A549 treated with dexamethasone at 1 μM for 4 hours (cell line): ENCODE measurements at places on chromosomes 2 and 18. TPM values are rescaled to one million over a fixed set of nuclear protein-coding genes. Genes with fewer than 3 reads are reported as not detected.

The AQP4 gene
- 0.13 TPM in 1 of 5 replicates, not detected in the others for total RNA-seq

The TMEM182 gene
- 3.7 to 5.1 TPM (median 4.2 TPM) in 5 replicates for total RNA-seq

The RUFY4 gene
- total RNA-seq: not detected in 5 replicates

The PEX13 gene
- total RNA-seq: 12.6 to 15.9 TPM (median 14.4 TPM) in 5 replicates

The USP40 gene
- 21.0 to 26.2 TPM (median 24.2 TPM) in 5 replicates for total RNA-seq

The SNORC gene
- 4.2 to 8.2 TPM (median 6.8 TPM) in 5 replicates for total RNA-seq

The TNFAIP6 gene
- 0.54 to 1.2 TPM (median 0.60 TPM) in 5 replicates for total RNA-seq

The RPRM gene
- 0.05 to 0.11 TPM (median 0.09 TPM) in 3 of 5 replicates, not detected in the others for total RNA-seq

The CD8A gene
- 0.28 to 0.51 TPM (median 0.30 TPM) in 5 replicates for total RNA-seq

The SCN9A gene
- 2.2 to 5.0 TPM (median 4.3 TPM) in 5 replicates for total RNA-seq

The C2orf74 gene
- 16.0 to 19.7 TPM (median 16.3 TPM) in 5 replicates for total RNA-seq

The C2orf15 gene
- total RNA-seq: 0.48 to 0.58 TPM (median 0.57 TPM) in 5 replicates

The PLCL1 gene
- total RNA-seq: 0.02 TPM in 1 of 5 replicates, not detected in the others

The SAG gene
- total RNA-seq: 0.24 TPM in 1 of 5 replicates, not detected in the others

The CCL20 gene
- 3.0 to 6.9 TPM (median 3.9 TPM) in 5 replicates for total RNA-seq

The LRP1B gene
- 0.01 TPM in 2 of 5 replicates, not detected in the others for total RNA-seq

The MALL gene
- 154 to 172 TPM (median 164 TPM) in 5 replicates for total RNA-seq
